ENCODE measurements at places on chromosomes 7 and 10. TPM values are rescaled to one million over a fixed set of nuclear protein-coding genes. Genes with fewer than 3 reads are reported as not detected.

The CPA2 gene
- not detected for total RNA-seq

The TSPAN33 gene
- 6.5 TPM for total RNA-seq

The INMT gene
- not detected for total RNA-seq

The SKIDA1 gene
- 0.91 TPM for total RNA-seq

The C10orf90 gene
- 3.7 TPM for total RNA-seq

The C10orf143 gene
- total RNA-seq: 0.27 TPM

The UTF1 gene
- not detected for total RNA-seq

The JCAD gene
- total RNA-seq: 11.2 TPM

The CACNA2D1 gene
- 10.2 TPM for total RNA-seq

The SLC35B4 gene
- total RNA-seq: 34.8 TPM
